HCEC 1CT (cell line): ENCODE measurements at places on chromosomes 12 and 14.

DNA sequence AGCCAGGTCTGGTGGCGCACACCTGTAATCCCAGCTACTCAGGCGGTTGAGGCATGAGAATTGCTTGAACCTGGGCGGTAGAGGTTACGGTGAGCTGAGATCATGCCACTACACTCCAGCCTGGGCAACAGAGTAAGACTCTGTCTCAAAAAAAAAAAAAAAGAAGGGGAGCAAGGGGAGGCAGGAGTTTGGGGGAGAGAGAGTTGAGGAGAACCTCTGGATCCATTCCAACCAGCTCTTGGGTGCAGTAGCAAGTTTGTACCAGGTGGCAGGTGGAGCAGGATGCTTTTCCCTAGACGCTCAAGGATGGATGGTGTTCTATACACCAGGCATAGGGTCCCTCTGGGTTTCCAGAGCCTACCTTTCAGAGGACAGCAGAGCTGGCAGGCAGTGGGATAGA lies 1.9 kb downstream of the NFE2 start:
- no peak for DNase-seq

DNA sequence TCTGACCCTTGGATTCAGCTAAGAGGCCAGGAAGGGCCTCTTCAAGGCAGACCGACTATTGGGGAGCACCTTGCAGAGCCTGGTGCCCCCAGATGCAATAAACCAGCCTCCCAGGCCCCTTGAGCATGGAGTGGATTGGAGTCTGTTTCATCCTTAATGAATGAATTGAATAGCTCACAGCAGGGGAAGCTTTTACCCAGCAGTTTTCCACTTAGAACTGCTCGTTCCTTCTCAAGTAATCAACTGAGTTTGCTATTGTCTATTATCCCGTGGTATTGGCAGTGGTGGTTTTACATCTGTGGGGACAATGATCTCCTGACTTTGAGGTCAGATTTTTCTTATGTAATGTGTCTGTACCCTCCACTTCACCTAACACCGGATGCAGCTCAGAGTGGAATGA lies 197.6 kb downstream of the AACS start:
- DNase-seq: no peak

DNA sequence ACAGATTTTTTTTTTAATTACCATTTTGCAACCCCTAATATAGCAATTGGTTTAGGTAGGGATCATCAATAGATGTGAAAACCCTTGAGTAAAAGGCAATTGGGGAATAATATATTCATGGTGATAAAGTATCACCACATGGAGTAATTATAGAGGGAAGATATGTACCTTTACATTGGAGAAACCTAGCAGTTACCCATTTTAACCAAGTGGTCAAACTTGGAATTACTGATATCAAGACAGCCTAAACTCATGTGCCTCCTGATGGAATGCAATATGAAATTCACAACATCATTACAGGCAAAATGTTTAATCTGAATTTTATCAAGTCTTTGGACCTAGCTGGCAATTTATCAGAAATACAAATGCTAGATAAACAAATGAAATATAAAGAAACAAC lies 6.7 kb upstream of the SLC10A1 start:
- DNase-seq: no peak

DNA sequence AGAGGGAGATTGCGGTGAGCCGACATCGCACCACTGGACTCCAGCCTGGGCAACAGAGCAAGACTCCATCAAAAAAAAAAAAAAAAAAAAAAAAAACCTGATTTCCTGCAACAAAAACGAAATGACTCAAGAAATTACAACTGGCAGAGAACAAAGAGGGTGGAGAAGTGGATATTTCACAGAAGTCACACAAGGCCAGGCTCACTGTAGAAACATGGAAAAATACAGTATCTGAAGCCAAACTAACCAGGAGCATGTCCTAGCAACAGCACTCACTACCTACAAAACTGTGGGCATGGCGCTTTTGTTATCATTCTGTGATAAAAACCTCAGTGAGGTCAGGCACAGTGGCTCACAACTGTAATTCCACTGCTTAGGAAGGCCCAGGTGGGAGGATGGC lies 11.7 kb upstream of the MMP17 start:
- DNase-seq: no peak

DNA sequence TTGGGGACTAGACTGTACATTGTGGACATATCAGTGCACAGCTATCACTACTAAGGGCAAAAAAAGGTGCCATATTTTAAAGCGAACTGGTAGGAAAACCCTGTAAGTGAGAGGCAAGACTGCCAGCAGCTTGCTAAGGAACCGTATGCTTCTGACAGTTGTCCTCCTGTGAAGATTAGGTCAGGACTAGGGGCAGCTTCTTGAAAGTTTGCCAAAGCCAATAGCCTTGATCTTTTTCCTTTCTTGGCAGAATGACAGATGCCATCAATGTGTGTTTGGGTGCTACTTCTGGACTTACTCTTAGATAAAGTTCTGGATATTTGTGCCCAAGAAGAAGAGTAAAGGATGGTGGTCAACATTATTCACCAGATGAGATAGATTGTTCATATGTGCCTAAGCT lies 7.4 kb downstream of the DAAM1 start:
- DNase-seq: no peak

- DNase-seq: no peak
These were observed 64.4 kb downstream of the DDX51 start for GRCh38 chr12:132079695-132080094.

DNA sequence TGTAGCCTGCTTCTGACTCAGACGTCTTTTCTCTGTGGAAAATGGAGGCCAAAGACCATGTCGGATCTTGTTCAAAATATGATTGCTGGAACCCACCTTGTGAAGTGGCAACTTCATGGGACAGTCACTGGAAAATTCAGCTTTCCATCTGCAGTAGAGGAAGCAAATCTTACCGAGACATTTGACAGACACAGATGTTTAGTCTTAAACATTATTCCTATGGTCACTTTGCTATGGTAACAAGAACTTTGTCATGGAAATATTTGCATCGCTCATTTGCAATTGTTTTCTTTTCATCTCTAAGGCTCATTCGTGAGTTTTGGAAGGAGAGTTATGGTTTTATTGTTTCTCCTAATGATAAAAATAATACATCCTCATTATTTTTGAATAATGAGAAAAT lies 98.3 kb upstream of the HIF1A start:
- no peak for DNase-seq

GRCh38 chr14:55348766-55349453 lies 62.7 kb downstream of the ATG14 start:
- no peak for DNase-seq
